NCI-H1436 (cell line): ENCODE measurements at places on chromosomes 4 and X.

- no peak for DNase-seq
Observed at GRCh38 chr4:95124906-95125504, 367.2 kb downstream of the BMPR1B start.

DNA sequence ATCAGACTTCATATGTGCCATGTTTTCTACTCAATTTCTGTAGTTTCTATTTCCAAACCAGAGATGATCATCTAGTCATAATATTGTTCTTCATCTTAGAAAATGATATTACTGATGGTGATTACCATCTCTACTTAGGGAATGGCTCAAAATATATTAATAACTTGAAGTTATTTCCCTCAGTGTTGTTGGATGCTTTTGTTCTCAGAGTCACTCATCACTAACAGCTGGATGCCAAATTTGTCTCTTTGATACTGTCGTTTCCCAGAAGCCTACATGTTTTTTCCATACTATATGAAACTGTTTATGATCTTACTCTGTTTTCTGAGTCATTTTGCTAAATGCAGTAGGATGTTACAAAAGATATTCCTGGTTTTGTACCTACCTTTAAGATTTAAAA is 8.9 kb downstream of the PGAM4 start:
- DNase-seq, result no peak

DNA sequence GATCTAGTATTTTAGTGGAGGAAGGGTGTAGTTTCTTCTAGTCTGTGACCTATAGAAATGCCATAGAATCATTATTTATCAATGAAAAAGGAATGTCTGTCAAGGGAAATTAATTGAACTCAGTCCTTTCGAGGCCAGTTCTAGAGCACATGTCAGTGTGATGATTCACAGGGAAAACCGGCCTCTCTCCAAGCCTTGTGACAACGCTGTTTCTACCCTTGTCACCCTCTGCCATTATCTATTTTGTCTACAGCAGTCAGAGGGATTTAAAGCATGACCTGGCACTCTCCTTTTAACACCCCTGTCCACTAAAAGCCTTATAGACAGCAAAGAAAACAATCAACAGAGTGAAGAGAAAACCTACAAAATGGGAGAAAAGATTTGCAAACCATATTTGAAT is 119.8 kb downstream of the DRD5 start:
- DNase-seq, result no peak

DNA sequence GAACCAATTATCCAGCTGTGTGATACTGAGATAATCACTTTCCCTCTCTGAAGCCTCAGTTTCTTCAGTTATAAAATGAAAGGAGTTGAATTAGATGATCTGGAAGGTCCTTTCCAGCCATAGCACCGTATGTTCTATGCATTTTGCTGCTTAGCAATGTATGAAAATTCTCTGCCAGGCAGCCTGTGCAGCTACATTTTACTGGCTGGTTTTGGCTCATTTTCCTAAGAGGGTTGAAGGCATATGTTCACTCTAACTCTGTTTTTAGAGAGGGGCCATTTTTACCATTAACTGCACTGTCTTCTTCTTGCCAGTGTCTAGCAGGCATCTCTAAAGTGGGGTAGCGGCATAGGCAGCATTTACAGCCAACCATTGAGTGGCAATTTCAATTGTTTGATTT is 26.1 kb downstream of the TRPC5 start:
- no peak for DNase-seq

GRCh38 chr4:10074767-10075105 is 41.9 kb downstream of the WDR1 start:
- DNase-seq, result no peak

DNA sequence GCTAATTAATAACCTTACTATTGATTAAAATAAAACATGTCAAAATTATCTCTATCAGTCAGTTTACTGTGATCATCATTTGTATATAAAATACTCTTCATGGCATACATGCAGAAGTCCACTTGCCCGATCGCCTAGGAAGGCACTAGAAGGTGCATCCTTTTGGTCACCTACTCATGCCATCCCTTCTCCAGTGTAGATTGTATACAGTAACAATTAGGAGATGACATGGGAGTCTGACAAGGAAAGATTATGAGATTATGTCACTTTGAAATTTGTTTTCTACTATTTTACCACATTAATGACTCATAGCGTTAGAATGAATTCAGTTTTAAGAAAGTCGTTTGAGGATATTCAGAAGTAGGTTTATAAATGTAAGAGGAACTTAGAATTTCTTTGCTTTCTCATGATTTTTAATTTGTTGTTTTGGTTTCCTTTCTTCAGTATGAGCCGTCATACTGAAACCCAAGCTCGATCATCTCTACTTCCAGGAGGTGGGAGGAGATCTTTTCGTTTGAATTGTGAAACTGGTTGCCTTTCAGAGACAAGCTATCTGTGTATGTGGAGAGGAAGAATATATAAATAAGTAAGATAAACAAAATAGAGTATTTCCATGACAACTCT is 51.1 kb upstream of the UNC5C start:
- DNase-seq, result no peak

DNA sequence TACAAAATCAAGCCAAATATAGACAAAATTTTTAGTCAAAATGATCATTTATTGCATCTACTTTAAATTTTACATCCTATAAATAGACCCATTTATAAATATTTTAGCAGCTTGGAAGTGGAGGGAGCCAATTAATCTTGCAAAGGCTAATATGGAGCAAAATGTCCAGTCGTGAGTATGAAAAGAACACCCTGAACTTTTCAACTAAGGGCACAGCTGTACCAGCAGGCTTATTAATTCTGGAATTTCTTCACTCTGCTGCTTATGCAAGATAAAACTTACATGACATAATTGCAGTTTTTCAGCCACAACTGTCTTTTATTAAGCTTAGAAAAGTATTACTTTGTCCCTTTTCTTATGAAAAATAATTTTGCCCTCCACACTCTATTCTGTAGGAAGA is 22.9 kb upstream of the USP53 start:
- DNase-seq, result no peak

DNA sequence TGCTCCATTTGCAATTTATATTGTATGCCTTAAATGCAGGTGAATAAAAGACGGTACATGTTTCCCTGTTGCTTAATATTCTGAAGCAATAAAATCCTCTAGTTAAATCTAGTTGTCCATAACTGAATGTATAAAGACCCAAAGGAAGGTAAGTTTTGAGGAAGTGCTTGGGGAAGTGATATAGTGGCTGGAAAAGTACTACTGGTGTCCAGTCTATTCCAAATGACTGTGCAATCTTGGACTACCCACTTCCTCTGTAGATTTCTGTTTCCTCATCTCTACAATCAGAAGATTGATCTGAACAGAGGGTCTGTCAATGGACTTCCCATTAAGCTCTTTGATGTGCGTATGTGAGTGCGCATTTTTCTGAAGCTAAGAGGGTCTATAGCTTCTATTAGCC is 17.0 kb downstream of the SNCA start:
- DNase-seq, result no peak

DNA sequence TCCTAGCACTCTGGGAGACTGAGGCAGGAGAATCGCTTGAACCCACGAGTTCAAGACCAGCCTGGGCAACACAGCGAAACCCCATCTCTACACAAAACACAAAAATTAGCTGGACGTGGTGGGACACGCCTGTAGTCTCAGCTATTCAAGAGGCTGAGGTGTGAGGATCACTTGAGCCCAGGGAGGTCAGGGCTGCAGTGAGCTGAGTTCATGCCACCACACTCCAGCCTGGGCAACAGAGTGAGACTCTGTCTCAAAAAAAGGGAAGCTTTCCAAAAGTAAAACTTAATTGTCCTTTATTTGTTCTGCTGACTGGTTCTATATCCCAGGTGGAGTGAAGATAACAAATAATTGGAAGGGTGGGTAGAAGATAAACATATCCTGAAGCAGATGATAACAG is 45.6 kb downstream of the ABCG2 start:
- no peak for DNase-seq

- no peak for DNase-seq
Observed at GRCh38 chr4:26287756-26288155, 33.1 kb upstream of the RBPJ start.

DNA sequence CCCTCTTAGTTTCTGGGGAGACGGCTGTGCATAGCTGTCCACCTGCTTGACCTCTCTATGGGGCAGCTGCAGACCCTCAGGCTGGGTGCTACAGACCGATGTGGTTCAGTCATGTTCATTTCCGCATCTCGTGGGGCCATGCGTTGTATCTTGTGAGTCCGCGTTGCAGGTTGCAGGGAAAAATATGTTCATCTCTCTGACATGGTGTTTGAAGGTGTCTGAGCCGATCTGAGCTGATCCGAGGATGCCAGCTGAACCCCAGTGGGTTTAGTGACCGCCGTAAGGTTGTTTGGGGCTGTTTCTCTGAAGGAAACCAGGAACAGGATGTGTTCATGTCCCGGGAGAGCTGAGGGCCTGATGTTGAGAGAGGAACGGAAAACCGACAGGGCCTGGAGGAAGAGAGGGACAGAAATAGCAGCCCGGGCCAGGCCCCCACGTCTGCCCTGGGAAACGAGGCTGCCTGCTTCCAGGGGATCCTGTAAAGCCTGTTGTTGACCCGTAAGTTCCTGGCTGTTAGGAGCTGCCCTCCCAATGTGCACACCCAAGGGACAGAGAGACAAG is 9.8 kb upstream of the P2RY8 start:
- DNase-seq, result no peak
